ENCODE measurements at places on chromosomes 6 and 20.
A peak's percentile ranks its signal among the peaks of the same experiment; 100 is the strongest.

DNA sequence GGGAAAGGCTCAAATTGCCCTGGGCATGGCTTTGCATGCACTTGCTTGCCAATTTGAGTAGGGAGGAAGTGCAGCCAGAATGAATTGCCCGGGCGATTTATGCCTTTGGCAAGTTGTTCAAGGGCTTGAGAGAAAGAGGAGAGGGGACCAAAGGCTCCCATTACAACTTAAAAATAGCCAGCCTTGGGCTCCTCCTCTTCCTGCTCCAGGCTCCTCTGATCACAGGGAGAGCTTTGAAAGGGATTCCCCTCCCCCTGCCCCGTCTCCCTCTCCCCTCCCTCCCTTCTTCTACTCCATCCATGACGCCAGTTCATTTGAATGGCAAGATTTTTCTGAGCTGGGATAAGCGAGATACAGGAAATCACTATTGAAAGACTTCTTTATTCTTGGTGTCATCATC lies 304.9 kb upstream of the JAG1 start:
- peak; percentile 21 for DNase-seq

DNA sequence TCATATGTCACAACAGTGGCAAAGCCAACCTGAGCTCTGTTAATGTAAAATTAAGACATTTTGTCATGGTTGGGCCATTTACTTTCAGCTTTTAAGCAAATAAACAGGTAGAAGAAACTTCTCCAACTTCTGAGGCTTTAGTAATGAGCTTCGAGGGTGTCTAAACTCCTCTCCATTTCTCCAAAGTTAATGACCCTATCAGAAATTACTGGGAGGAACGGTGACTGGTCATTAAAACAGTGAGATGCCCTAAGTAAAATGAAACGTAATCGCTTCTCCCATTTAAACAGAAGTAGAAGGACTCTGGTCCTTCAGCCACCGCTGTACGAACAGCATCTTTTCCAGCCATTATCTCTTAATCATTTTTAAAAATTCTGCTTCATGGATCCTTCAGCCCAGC lies 986.9 kb upstream of the MANEA start:
- no peak for DNase-seq

DNA sequence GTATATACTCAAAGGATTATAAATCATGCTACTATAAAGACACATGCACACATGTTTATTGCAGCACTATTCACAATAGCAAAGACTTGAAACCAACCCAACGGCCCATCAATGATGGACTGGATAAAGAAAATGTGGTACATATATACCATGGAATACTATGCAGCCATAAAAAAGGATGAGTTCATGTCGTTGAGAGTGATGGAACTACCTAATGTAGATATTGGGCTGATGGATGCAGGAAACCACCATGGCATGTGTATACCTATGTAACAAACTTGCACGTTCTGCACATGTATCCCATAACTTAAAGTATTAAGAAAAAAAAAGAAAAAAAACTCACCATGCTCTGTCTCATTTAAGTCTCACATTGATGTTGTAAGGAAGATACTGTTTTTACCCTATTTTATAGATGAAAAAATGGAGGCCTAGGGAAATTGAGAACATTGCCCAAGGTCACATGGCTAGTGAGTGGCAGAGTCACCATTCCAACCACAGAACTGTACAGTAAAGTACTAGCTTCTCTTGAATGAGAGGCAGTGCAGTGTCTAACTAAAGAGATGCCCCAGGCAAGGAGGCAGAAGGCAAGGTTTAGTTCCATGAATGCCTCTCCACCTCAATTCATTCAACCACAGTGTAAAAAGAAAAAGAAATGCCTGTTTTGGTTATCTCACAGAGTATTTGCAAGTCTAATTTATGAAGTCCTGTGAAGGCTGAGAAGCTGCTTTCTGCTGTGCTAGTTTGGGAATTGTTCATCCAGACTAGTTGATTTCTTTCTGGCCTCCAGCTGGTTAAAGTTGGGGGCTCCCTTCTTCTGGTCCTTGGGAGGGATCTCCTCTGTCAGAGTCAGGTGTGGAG lies 68.2 kb downstream of the FIG4 start:
- DNase-seq = no peak

GRCh38 chr20:257419-257818 lies at the start of gene DEFB132:
Gene DEFB132, plus strand, starts transcription at chr20:257724. Its CDS starts 55 bp downstream, at chr20:257779.
- DNase-seq = no peak

GRCh38 chr6:138719744-138720143 lies 53.8 kb upstream of the CCDC28A start:
- no peak for DNase-seq

DNA sequence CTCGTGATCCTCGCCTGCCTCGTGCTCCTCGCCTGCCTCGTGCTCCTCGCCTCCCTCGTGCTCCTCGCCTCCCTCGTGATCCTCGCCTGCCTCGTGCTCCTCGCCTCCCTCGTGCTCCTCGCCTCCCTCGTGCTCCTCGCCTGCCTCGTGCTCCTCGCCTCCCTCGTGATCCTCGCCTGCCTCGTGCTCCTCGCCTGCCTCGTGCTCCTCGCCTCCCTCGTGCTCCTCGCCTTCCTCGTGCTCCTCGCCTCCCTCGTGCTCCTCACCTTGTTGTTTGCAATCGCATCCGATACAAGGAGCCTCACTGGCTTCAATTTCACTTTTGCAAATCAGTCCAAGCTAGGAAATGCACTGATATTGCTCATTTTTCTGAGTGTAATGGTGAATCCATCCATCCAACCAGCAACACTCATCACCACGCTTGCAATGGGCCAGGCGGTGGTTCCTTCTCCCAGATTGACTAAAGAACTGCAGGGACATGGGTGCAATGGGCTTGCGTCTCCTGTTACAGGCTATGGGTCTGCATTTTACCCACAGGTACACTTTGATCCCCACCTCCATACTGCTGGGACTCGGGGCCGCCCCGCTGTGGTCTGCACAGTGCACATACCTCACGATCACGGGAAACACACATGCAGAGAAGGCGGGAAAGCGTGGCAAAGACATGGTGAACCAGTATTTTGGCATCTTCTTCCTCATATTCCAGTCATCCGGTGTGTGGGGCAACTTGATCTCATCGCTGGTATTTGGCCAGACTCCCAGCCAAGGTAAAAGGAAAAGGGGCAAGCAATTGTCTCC lies 4.6 kb downstream of the UNC93A start:
- no peak for DNase-seq

DNA sequence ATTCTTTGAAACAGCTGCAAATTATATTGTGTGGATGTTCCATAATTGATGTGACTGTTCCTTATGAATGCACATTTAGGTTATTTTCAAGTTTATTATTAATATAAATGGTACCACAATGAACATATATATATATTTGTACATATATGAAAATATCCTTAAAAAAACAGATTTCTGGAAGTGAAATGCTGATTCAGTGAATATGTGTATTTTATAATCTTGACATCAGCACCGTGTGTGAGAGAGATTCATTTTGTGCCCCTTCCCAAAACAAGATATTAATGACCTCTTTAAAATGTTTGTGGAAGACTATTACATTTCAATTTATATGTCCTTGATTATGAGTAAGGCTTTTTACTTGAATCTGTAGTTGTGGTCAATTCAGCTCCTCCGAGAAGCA lies 75.7 kb upstream of the PTPRT start:
- DNase-seq = no peak

DNA sequence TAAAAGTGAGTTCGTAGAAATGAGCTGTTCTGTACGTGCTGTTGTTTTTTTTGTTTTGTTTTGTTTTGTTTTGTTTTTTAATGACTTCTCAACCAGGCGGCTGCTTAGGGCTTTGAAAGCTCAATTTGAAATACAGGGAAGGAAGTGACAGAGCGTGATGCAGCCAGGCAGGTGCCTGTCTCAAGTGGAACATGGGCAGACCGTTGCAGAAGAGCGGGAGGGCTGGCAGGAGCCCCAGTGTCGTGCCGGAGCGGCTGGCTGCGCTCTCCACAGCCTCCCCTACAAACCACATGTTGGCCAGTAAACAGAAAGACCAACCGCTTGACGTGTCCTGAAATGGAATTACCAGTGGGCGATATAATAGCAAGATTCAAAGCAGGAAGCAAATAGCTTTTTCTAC lies 164.9 kb upstream of the RREB1 start:
- DNase-seq = no peak

- DNase-seq = peak; percentile 79
Measured at GRCh38 chr6:40997234-40997957, 41.6 kb downstream of the UNC5CL start.

DNA sequence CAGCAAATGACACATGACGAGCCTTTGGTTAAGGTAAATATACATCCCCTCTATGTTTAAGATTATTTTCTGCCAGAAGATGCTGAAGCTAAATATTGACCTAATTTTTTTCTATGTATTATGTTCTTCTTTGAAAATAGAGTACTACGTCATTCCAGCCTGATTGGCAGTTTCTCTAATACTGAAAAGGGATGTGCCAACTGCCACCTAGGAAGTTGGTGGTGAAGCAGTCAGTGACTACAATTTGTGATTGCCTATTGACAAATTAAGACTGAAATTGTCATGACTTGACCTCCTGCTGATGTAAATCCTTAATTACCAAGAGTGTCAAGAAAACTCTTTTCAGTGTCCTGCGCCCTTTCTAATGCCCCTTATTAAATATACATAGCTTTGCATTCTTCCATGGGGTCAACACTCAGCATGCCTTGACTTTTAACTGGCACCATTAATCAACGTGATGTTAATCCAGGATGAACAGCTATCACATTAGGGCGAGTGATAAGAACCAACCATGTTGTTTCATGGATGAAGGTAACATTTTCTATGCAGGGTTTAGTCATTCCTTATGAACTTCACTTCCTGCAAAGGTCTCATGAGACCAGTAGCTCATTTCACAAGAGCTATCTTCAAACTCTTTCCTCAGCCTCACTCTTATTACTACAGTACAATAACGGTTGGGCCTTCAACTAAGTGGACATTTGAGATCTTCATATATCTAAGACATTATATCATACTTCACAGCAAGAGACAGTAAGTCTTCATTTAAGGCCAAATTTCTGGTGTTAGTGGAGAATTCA lies 22.5 kb upstream of the SGK1 start:
- DNase-seq = no peak

- peak; percentile 57 for DNase-seq
Measured at GRCh38 chr20:50645253-50646068, 45.9 kb downstream of the RIPOR3 start.

- no peak for DNase-seq
Measured at GRCh38 chr6:16778521-16778920, 17.3 kb upstream of the ATXN1 start.

DNA sequence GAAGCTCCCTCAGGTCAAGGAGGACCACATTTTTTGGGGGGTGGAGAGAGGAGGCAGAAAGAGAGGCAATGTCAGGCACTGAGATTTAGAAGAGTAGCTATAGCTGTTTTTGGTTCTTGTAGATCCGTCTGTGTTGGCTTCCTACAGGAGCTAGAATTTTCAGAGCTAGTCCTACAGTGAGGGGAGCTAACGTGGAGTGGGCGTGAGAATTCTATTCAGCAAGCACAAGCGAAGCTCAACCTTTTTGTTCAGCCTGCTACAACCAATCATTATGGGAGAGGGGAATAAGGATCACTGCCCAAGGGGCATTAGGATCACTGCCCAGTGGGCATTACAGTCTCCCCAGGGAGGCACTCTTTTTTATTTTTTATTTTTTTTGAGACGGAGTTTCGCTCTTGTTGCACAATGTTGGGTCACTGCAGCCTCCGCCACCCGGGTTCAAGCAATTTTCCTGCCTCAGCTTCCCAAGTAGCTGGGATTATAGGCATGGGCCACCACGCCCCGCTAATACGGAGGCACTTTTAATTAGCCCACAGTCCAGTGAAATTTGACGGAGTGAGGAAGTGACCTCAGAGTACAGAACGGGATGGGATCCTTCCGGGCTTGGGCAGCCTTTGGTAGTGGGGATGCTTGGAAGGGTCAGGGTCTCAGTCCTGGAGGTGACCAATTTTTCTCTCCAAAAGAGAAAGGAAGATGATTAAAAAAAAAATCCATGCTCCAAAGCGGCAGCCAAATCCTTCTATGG lies 1.1 kb upstream of the PANK2 start:
- DNase-seq = peak; percentile 75

DNA sequence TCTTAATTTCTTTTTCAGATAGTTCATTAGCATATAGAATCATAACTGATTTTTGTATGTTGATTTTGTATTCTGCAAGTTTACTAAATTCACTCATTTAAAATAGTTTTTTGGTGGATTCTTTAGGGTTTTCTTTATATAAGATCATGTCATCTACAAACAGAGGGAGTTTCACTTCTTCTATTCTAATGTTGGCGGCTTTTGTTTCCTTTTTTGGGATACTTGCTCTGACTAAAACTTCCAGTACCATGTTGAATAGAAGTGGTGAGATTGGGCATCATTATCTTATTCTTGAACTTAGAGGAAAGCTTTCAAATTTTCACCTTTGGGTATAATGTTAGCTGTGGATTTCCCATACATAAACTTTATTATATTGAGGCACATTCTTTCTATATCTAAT lies 296.9 kb downstream of the BCKDHB start:
- DNase-seq = no peak

DNA sequence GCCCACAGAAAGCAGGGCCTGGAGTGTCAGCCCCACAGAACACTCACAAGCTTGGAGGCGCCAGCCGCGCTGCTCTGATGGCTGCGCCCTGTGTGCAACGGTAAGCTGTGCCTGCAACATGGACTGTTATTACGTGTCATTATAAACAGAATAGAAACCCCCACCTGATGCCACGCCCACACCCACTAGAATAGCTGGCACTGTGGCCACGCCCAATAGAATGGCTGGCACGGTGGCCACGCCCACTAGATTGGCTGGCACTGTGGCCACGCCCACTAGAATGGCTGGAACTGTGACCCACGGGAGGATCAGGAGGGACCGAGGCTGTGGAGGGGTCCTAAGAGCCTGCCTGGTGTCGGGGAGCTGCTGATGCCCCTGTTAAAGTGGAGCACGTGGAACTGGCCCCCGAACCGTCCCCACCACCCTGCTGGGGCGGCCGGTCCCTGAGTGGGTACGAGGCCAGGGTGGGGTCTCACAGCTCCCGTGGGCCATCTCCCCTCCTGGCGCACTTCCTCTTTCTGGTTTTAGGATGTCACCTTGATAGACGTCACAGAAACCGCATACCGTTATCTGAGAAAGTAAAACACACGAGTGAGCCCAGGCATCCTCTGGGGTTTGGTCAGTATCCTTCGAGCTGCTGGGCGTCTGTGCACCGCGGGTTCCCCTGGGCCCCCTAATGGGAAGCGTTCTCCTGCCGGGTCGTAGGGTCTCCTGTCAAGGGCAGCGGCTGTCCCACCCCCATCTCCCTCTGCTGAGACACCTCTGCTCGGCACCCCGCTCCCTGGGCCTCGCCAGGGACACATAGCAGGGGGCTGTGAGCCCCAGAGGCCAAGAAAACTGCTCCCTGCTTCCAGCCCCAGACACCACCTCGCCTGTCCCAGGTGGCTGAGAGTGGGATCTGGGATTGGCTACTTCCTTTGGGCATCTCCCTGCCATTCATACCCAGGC lies 25.4 kb downstream of the SLC17A9 start:
- peak; percentile 86 for DNase-seq

Measured in NCI-H69 (cell line).